Renal cortical epithelial cell (primary cell): ENCODE measurements at places on chromosomes 2 and 18. TPM values are rescaled to one million over a fixed set of nuclear protein-coding genes. Genes with fewer than 3 reads are reported as not detected.

DNA sequence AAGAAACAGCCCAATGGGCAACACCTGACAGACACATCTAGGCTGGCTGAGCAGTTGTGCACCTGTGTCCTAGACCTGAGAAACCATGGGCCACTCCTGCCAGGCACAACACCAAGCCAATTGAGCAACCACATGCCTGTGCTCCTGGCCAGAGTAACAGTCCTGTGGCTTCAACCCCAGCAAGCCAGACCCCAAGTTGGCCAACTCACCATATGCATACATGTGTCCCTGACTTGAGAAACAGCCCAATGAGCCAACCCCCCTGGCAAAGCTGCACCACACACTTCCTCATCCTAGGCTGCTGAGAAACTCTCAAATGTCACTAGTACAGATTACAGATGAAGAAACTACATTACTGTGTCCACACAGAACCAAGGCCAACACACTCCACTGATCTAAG, 36.6 kb downstream of the USP34 start:
- no peak for DNase-seq

- DNase-seq: no peak
Observed at GRCh38 chr18:8966821-8967220, 135.7 kb upstream of the NDUFV2 start.

DNA sequence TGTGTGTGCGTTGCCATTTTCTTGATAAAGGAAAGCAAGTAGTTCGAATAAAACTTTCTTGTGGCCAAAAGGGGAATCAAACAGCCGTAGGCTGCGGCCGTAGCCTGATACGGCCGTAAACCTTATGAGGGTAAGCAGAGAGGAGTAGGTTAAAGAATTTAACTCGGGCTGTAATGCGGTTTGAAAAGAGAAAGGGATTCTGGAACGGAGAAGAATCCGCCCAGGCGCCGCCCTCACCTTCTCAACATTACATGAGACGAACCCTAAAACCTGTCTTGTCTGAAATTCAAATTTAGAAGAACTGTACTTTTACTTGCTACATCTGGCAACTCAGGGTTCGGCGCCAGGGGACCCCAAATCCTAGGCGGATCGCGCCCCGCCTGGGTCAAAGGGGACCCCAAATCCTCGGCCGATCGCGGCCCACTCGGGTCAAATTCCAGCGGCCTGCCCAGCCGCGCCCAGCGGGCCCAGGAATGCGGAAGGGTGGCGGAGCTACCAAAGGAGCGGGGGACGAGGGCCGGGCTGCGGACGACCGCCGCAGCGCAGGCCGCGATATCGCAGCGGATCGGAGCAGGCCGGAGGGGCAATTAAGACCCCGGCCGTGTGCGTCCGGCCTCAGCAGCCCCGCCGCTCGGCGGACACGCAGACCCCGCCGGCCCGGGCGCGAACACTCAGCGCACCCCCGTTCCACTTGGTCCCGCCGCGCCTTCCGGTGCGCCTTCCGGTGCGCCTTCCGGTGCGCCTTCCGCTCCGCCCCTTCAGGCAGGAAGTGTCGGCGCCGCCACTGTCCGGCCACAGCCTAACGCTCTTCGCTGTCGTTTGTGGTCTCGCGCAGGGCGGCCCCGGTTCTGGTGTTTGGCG, at the start of gene MYL12B:
Gene MYL12B (plus strand): TSS at position 761 of the 861 bp plus-strand sequence. CDS start 10,766 bp downstream, outside the sequence.
- peak; percentile 67 for DNase-seq

- no peak for DNase-seq
Observed at GRCh38 chr2:177728920-177729319, 336.3 kb downstream of the AGPS start.

GRCh38 chr2:193373120-193373519, 1178.4 kb upstream of the TMEFF2 start:
- DNase-seq: no peak

DNA sequence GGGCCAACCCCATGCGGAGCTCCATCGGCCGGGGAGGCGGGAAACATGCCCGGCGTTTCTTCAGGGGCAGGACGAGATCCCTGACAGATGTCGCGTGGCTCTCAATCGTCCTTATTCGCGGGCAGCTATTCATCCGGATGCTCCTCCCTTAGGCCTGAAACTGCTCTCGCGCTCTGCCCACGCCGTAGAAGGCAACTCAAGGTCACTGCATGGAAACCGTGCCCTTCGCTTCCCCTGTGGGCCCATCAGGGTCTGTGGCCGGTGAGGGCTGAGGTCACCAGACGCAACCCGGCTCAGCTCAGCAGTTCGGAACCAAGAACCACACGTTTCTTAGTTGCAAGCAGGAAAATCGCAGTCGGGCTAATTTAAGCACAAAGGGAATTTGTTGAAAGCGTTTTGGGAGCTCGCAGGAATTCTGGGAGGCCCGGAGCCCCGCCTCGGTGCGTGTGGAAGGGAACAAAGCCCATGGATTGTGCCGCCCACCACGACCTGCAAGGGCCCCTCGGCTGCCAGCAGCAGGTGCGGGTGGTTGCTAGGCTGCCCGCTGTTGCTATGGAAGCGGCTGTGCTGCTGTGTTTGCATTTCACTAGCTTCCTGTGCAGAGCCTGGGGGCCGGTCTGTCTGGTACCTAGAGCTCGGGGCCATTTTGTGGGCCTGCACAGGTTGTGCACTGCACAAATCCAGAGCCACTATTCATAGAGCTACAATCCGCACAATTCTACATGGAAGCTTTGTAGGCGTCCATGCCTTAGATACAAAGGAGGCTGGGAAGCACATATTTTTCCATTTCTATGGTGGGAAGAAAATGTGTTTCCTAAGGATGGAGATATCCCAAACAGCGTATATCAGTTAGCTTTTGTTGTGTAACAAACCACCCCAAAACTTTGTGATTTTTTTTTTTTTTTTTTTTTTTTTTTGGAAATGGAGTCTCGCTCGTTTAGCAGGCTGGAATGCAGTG, 6.0 kb upstream of the ALLC start:
- peak; percentile 7 for DNase-seq

DNA sequence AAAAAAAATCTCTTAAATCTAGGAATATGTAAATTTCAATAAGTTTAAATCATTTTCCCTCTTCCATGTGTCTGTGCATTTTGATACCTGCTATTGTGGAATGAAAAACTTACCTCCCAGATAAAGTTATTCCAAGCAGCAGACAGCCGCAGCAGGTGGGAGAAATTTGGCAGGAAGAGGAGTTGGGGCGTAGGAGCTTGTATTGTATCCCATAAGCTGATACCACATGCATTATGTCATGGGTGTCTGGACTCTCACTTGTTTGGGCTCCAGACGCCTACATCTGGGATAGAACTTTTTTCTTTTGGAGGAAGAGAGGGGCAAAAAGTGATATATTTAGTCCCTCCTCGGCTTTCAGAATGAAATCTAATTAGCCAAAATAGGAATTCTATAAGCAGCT, 59.3 kb upstream of the TCF4 start:
- no peak for DNase-seq

- DNase-seq: no peak
Observed at GRCh38 chr2:231462729-231463465, 1.4 kb downstream of the NCL start.

- no peak for DNase-seq
Observed at GRCh38 chr2:52404866-52405265, 1362.7 kb upstream of the CHAC2 start.

- peak; percentile 13 for DNase-seq
Observed at GRCh38 chr2:126513033-126513432, 142.9 kb upstream of the GYPC start.

DNA sequence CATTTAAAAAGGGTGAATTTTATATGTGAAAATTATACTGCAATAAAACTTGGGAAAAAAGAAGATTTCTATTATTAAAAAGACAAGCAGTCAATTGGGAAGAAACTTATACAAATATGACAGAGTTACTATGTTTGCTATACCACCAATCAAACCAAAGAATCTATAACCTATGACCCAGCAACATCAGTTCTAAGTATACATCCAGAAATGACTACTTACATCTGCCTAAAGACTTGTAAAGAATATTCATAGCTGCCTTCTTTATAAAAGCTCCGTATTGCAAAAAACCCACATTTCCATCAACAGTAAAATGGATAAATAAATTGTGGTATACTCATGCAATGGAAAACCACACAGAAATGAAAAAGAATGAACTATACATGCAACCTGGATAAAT, 32.9 kb upstream of the NABP1 start:
- DNase-seq: no peak

- no peak for DNase-seq
Observed at GRCh38 chr2:101364878-101365277, 22.4 kb downstream of the CREG2 start.

- DNase-seq: no peak
Observed at GRCh38 chr18:8778824-8779223, 73.5 kb downstream of the MTCL1 start.

DNA sequence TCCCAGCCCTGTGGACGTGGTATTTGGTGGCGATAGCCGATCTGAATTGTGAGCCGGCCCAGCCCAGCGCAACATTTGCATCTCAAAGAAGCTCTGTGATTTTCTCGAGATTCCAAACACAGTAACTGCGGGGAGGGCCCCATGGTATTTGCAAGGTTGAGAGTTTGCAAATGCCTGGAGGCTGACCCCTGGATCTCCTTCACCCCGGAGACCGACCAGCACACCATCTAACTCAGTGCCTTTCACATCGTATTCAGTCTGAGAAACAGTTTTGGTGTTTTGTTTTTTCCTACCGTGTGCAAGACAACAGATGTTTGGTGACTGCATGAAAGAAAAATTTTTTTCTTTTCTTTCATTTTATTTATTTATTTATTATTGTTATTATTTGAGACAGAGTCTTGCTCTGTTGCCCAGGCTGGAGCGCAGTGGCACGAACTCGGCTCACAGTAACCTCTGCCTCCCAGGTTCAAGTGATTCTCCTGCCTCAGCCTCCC, 40.3 kb downstream of the MYCN start:
- no peak for DNase-seq

DNA sequence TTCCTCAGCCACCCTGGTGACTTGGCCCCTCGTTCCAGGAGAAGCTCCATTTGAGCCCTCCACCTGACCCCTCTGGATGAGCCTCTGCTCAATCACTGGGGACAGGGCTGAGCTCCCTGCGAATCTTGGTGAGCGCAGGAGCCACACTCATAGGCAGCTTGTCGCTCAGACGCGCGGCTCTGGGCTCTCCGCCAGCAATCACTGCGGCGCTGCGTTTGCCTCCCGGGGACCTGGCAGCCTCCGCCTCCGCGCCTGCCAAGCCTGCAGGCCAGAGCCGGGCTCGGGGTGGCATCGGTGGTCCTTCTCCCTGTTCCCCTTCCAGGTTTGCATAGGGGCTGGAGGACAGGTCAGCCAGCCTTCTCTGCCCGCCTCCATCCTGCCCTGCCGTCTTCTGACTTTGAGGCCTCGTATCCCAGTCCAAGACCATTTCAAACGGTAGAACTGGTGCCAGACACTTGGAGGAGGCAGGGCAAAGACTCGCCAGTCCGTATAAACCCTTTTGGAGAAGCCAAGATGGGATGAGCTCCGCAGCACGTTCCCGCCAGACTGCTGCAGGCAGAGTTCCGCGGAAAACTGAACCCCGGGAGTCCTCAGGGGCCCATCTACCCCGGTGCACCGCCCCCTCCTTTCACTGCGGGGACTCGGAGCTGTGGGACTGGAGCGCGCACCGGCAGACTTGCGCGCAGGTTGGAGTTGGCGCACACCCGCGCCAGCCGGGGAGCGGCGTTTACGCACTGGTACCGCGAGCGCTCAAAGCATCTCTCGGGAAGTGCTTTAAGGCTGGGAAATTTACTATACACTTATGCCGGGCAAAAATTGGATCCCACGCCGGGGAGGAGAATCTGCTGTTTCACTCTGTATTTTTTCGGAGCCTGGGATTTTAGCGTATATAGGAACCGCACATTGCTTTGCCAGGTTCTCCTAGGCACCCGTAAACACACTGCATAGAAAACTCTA, 1.1 kb upstream of the TACR1 start:
- DNase-seq: no peak

- DNase-seq: no peak
Observed at GRCh38 chr18:13437034-13437433, 218.5 kb downstream of the LDLRAD4 start.

VIL1 gene
- 0.05 TPM in 1 of 2 replicates, not detected in the other for total RNA-seq

TTC27 gene
- 20.5 and 32.3 TPM in 2 replicates for total RNA-seq

MYL1 gene
- not detected in 2 replicates for total RNA-seq

ALLC gene
- total RNA-seq: not detected in 2 replicates

EMILIN1 gene
- 0.30 and 0.69 TPM in 2 replicates for total RNA-seq

ARHGAP25 gene
- 0.35 and 1.2 TPM in 2 replicates for total RNA-seq
